ENCODE measurements at places on chromosomes 11 and 22. TPM values are rescaled to one million over a fixed set of nuclear protein-coding genes. Genes with fewer than 3 reads are reported as not detected.

LRRC55 gene
- not detected for total RNA-seq

SMTNL1 gene
- not detected for total RNA-seq

OR52A1 gene
- not detected for total RNA-seq

ABCC8 gene
- total RNA-seq = not detected

EFCAB6 gene
- total RNA-seq = 0.35 TPM

XKR3 gene
- not detected for total RNA-seq

MYO18B gene
- 0.14 TPM for total RNA-seq

TRIM48 gene
- total RNA-seq = not detected

- no peak for DNase-seq
These were observed 95.9 kb upstream of the FGF3 start for GRCh38 chr11:69915151-69915500.

DNA sequence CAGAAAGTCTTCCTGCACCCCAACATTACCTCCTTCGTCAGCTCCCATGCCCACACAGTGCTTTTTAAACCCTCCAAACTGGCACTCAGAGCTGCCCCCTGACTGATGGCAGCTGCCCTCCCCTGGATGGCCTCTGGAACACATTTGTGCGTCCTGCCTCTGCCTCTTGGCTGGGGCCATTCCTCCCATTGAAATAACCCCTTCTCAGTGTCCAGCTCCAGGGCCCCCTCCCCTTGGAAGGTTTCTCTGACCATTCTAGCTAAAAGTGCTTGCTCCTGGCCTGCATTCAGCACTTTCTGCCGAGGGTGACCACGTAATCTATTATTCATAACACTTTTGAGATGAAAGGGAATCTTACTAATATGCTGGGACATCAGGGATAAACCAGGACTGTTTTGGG, 130.0 kb downstream of the PARVA start:
- no peak for DNase-seq

DNA sequence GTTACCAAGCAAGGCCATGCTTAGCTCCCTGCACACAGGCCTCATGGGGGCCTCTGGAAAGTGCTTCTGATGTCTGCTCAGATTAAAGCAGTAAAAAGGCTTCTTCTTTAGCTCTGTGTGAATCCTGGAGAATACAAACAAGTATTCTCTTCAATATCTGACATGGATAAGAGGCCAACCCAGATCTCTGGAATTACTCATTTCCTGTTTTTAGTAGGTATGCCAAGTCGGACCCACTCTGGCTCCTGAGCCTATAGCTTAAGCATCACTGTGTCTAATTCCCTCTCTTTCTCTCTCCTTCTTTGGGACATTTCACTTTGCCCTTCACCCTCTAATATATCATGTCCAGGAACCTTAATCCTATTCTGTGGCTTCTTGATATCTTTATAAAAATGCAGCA, 529.6 kb upstream of the CCDC90B start:
- no peak for DNase-seq

DNA sequence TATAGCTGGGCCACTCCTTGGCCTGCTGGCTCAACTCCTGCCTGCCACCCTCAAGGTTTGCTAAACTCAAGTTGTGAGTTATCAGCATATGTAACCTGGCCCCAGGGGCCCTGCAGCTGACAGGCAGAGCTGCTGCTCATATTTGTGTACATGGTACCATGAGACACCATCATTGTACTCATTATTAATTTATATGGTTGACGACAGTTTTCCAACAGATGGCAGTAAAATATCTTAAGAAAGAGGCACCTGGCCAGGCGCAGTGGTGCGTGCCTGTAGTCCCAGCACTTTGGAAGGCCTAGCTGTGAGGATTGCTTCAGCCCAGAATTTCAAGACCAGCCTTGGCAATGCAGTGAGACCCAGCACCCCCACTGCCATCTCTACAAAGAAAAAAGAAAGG, 11.4 kb upstream of the DENND5A start:
- no peak for DNase-seq

- no peak for DNase-seq
These were observed 26.2 kb downstream of the FANCF start for GRCh38 chr11:22599458-22599857.

GRCh38 chr22:44330744-44331660, 18.3 kb upstream of the SHISAL1 start:
- no peak for DNase-seq

GRCh38 chr22:36110306-36110881, 50.2 kb downstream of the APOL3 start:
- DNase-seq = no peak

DNA sequence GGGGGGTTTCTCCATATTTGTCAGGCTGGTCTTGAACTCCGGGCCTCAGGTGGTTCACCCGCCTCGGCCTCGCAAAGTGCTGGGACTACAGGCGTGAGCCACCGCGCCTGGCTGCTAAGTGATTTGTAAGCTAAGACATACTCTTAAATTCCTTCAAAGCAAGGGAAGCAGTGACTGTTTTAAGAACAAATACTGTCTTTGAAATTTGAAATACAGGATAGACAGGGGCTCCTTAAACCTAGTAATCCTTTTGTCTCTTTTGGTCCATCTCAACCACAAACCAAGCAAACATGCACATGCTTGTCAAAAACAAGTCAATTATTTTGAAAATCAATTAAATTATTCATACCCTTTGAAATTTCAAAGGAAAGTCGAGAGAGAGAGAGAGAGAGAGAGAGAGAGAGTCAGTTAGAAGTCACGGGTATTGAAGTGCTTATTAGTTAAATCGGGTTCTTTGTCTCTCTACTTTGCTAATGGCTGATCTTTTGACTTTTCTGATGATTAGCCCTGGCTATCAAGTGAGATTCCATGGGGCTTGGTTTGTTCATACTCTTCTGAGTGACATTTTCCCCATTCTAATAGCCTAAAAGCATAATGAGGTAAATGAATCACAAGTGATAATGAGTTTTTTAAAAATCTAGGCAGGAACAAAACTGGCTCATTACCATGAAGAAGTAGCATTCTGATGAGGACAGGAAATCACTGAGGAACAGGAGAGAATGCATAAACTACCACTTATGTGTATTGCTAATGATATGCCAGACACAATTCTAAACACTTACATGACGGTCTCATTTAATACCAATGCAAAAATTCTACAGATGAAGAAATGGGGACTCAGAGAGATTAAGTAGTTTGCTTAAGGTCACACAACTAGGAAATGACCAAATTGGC, 48.0 kb downstream of the MCHR1 start:
- no peak for DNase-seq

DNA sequence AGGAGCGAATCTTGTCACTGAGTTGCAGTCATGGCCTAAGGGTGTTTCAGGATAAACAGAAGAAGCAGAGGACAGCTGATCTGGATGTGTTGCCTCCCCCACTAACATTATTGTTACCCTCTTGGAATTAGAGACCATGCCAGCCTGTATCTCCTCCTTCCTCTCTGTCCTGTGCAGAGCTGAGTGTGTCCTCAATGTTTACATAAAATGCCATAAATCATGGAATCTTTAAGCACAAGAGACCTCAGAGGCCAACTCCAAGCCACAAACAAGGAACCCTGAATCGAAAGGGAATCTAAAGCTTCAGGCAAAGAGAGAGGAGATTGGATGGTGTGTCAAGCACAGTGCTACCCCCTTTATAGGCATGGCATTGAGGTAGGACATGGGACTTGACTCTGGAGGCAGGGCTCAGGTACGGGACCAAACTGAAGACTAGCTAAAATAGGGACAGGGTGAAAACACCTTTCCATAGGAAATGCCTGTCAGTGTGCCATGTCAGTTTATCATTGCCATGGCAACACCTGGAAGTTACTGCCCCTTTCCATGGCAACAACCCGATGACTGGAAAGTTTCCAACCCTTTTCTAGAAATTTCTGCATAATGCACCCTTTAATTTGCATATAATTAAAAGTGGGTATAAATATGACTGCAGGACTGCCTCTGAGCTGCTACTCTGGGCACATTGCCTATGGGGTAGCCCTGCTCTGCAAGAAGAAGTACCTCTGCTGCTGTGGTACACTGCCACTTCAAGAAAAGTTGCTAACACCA, 489.7 kb downstream of the MIAT start:
- DNase-seq = no peak

DNA sequence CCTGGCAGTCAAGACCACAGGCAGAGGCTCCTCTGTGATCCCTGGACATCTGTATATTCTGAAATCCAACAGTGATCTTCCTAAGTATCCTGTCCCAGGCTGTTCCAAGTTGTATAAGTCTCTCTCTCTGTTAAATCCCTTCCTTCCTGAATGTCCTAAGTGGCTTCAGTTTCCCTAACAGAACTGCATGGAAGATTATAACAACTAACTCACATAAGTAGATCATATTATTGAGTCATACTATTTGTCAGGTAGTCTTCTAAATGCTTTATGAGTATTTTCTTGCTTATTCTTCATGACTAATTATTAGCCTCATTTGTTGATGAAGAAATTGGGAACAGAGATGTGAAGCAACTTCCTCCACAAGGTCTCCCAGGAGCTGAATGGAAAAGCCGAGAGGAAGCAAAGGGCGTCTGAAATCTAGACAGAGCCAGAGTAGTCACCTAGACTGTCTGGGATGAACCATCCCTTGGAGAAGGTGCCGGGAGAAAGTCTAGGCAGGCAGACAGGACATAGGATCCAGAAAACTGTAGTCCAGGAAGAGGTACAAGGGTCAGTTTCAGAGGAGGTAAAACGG, 93.2 kb upstream of the FAT3 start:
- no peak for DNase-seq

GRCh38 chr11:92625894-92626293, 343.6 kb upstream of the MTNR1B start:
- no peak for DNase-seq

All from natural killer cell (primary cell).